GM13977 (cell line): ENCODE measurements at places on chromosomes 7 and 10.

GRCh38 chr7:104135760-104136558 is 71.9 kb downstream of the ORC5 start:
- no peak for DNase-seq

DNA sequence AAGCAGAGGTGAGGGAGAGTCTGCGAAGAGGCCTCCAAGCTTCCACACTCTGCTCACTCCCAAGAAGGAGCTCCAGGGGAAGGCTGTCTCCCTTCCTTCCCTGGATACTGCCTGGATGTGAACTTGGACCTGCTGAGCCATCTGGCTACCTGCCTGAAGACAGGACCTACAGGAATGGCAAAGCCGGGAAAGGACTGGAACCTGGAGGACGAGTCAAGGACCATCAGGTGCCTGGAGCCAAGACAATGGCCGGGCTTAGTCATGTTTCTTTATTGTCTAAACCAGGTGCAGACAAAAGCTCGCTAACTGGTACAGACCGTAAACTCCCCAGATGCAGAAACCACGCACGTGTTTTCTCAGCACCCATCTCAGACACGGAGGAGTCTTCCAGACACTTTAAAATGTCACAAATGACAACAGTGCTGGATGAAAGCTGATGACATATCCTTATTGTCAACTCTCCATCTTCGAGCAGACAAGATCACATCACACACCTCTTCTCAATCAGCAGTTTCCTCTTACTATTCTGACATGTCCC is 12.1 kb downstream of the ASB13 start:
- no peak for DNase-seq

DNA sequence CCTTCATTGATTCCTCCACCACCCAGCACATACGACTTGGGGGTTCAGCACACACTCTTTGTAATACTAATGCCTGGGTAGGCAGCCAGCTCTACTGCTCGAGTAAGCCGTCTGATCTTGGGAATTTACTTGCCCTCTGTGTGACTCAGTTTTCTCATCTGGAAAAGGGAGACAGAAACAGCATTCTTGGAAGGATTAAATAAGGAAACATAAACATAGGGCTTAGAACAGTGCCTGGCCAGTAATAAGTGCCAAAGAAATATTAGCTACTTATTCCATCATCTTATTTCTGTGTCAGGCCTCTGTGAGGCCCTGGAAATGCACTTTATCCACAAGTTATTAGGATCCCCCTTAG is 130.1 kb downstream of the TNS3 start:
- DNase-seq: no peak

GRCh38 chr7:134636008-134636449 is 10.6 kb upstream of the BPGM start:
- DNase-seq: no peak

GRCh38 chr7:95593343-95593742 is 3.0 kb downstream of the PDK4 start:
- no peak for DNase-seq

GRCh38 chr10:23354630-23355279 is 10.2 kb upstream of the C10orf67 start:
- no peak for DNase-seq

DNA sequence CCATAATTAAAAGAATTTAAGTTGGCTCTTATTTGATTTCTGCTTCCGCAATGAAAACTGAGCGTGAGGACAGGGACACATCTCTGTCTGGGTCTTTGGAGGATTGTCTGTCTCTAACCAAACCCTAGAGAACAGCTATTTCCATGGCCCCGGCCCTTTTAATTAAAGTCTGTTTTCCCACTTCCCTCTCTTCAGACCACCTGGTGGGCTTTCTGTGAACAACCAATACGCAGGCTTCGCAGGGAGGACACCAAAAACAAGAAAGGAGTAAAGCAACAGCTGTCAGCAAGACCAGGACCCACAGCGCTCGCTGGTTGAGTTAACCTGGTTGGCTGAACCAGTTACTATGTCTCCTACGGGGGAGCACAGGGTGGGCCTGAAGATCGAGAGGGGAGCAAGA is 217.1 kb upstream of the FRMD4A start:
- no peak for DNase-seq

DNA sequence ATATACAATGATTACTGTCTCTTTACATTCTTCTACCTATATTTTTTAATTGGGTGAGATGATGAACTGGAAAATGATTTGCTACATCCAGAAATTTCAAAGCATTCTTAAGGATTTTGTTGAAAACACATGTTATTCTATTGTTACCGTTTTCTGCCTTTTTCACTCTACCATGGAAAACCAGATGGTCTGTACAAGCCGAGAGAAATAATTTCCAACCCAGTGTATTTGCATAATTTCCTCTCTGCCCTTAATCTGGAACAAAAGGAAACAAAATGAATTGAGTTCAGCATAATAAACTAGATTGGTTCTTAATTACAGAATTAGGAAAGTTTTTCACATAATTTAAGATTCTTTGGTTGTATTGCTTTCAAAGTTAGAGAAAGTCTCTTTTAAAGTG is 211.2 kb downstream of the CACNB2 start:
- no peak for DNase-seq

DNA sequence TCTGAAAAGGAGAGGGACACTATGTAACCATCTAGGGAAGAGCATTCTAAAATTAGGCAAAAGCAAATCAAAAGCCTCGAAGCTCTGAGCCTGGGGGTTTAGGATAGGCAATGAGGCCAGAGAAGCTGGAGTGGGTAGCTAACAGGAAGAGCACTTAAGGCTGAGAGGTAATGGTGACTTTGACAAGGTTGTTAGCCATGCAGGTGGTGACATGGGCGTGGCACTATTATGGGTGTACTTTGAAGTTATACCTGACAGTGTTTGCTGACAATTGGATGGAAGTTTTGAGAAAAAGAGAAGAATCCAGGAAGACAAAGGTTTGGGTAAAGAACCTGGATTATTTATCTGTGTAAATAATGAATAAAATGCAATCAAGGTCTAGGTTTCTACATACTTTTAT is 383.0 kb upstream of the SEMA3C start:
- no peak for DNase-seq

DNA sequence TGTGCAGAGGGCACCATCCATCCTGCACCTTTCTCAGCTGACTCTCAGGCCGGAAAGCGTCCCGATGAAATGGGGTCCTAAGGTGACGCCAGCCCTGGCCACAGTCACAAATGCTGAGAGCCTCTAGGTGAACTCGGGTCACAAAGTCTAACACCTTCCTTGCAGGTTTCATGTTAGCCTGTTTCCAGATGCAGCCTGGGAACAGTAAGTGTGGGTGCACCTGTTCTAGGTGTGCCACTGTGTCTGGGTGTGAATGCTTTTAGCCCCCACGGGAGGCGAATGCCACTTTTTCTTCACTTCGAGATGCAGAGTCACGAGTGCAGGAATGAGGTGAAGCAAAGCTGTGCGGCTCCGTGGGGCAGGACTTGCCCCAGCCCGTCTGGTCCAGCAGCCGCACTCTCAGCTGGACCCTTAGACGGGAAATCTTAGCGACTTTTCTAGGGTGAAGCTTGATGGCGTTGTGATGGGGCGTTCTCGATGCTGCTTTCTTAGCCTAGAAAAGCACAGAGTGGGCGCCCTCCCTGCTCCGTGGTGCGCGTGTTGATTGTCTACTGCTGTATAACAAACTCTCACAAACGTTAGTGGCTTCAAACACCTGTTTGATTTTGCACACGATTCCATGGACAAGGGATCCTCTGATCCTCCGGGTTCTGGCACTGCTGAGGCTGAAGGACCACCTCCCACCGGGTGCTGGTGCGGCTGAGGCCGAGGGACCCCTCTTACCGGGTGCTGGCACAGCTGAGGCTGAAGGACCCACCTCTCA is 13.6 kb upstream of the VIPR2 start:
- DNase-seq: no peak

GRCh38 chr10:74542077-74542476 is 284.3 kb upstream of the KAT6B start:
- no peak for DNase-seq

GRCh38 chr10:121736315-121737130 is 138.3 kb upstream of the FGFR2 start:
- DNase-seq: no peak

DNA sequence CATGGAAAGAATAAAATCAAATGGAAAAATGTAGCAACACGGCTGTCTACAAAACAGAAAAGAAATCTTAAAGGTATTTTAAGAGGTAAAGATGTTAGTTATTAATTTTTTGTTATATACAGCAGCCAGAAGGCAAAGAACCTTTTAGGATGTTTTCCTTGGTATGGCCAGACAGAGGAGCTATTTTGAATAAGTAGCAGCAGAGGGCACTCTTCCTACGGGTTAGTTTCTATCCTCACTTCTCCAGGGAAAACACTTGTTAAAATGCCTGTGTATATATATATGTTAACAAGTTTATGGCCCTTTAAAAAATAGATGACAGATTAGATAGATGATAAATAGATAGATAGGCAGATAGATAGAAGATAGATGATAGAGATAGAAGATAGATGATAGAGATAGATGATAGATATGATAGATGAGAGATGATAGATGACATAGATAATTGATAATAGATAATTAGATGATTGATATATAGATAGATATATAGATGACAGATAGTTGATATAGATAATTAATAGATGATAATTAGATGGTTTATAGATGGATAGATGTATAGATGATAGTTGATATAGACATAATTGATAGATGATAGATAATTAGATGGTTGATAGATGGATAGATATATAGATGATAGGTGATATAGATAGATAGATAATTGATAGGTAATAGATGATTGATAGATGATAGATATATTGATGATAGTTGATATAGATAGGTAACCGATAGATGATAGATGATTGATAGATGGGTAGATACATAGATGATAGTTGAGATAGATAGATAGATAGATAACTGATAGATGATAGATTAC is 57.8 kb upstream of the WIPF3 start:
- no peak for DNase-seq

DNA sequence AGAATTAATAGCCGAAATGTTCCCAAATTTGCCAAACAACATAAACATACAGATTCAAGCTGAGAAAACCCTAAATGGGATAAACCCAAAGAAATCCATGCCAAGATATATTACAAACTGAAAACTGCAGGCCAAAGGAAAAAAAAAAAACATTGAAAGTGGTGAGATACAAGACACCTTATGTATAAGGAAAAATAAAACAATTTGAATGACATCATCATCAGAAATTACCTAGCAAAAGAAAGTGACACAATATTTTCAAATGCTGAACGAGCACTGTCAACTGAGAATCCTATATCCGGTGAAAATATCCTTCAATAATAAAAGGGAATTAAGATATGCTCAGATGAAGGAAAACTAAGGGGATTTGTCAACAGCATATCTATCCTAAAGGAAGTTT is 66.5 kb downstream of the PHYHIPL start:
- DNase-seq: no peak

- no peak for DNase-seq
Measured at GRCh38 chr10:75654772-75655171, 223.3 kb downstream of the LRMDA start.
